Activated CD8-positive, alpha-beta memory T cell treated with anti-CD3 and anti-CD28 coated beads, Interleukin-2, amount 50 U/mL, for 4 hours (primary cell): ENCODE measurements at places on chromosomes 4 and X.
A peak's percentile ranks its signal among the peaks of the same experiment; 100 is the strongest.

GRCh38 chr4:89904524-89904923 lies 9.9 kb downstream of the MMRN1 start:
- DNase-seq = no peak

GRCh38 chr4:108371282-108371681 lies 202.6 kb upstream of the LEF1 start:
- DNase-seq = no peak

- DNase-seq = peak; percentile 57
Measured at GRCh38 chr4:54683616-54684346, 26.0 kb downstream of the KIT start.

- no peak for DNase-seq
Measured at GRCh38 chr4:66930206-66930605, 615.1 kb downstream of the CENPC start.

- DNase-seq = no peak
Measured at GRCh38 chr4:140236654-140237169, 82.7 kb upstream of the MAML3 start.

DNA sequence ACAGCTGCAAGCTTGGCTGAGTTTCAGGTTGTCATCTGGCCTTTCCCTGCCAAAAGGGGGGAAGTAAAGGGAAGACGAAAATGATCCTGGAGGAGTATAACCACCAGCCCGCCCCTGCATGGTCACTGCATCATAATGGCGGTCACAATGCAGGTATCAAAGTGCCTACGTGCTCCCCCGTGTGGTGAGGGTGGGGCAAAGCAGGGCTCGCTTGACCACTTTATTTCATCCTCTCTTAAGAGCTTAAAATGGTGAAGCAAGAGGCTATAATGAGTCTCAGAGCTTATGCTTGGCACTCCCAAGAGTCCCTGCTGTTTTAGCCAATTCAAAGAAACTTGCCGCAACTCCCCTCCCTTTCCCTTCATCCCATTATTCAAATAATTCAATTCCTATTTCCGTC lies 105.6 kb downstream of the APOOL start:
- DNase-seq = no peak

- no peak for DNase-seq
Measured at GRCh38 chr4:39124885-39125599, 57.3 kb upstream of the WDR19 start.

- no peak for DNase-seq
Measured at GRCh38 chr4:8113611-8114377, 44.8 kb downstream of the ABLIM2 start.

GRCh38 chr4:105179539-105180401 lies 33.1 kb downstream of the TET2 start:
- no peak for DNase-seq

DNA sequence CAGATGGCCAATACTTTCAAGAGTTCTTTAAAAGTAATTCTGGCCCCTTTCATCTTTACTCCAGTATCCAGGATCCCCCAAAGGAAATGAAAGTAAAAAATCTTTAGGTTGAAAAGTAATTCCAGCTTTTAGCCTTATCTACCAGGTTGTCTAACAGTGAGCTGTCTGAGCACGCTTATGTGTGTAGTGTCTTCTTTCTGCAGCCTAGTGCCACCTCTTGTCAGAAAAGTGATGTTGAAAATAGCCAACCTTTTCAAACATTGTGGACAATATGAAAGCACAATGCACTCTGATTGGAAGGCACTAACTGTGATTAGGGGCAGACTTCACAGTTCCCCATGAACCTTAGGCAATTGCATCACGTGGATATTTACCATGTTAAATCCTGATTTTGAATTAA lies 92.1 kb downstream of the RELL1 start:
- no peak for DNase-seq

DNA sequence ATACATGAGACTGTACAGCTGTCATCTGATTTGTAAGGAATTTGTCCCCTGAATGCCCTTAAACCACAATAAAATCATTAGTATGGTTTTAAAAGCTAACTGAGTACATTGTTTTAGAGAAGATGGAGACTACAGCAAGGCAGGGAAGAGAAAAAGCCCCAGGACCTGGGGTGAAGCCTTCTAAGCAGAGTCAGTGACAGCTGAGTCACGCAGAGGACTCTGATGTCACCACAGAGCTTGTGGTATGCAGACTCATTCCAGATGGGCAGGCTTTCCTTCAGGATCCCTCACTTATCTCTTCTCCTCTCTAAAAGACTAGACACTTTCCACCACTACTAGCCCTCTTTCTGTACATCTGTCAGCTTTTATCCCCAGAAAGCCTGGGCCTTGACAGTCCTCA lies 97.1 kb upstream of the ATOH1 start:
- DNase-seq = no peak

- peak; percentile 100 for DNase-seq
Measured at GRCh38 chr4:139295206-139295941, 5.9 kb upstream of the NAA15 start.

GRCh38 chr4:20572976-20573375 lies 127.3 kb upstream of the PACRGL start:
- DNase-seq = no peak

DNA sequence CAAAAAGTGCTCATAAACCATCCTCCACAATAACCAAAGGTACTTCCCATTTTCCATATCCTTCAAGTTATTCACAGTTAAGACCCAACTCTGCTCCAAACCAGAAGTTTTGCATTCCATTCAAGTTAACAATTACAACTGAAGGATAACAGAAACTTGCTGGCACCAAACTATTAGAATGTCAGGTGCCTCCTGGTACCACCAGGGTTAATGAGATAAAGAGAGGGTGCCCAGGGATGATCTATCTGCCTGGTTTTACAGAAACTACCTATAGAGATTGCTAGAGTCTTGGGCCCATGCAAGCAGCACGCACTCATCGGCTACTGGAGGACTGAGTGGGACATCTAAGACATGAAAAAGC lies 114.6 kb downstream of the RBM47 start:
- no peak for DNase-seq

- DNase-seq = no peak
Measured at GRCh38 chr4:53645108-53645507, 53.8 kb upstream of the LNX1 start.

GRCh38 chrX:108299704-108300103 lies 138.5 kb downstream of the COL4A6 start:
- no peak for DNase-seq

GRCh38 chr4:87461281-87461700 lies 38.9 kb downstream of the NUDT9 start:
- no peak for DNase-seq

DNA sequence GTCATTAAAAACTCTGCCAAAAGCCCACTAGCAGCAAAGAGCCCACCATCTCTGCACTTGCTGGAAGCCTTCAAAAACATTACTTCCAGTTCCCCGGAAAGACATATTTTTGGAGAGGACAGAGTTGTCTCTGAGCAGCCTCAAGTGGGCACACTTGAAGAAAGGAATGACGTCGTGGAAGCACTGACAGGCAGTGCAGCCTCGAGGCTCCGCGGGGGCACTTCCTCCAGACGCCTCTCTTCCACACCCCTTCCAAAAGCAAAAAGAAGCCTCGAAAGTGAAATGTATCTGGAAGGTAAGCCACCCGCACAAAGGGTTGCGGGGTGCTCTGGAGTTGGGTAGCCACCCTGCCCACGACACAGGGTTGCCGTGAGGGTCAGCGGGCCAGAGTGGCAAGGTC lies 25.9 kb downstream of the OFD1 start:
- DNase-seq = no peak

- DNase-seq = no peak
Measured at GRCh38 chrX:138986866-138987265, 275.3 kb upstream of the FGF13 start.
